GOT3 (cell line): ENCODE measurements at places on chromosomes 5 and 9.

GRCh38 chr9:121780177-121781040 is 129.0 kb downstream of the DAB2IP start:
- DNase-seq = no peak

DNA sequence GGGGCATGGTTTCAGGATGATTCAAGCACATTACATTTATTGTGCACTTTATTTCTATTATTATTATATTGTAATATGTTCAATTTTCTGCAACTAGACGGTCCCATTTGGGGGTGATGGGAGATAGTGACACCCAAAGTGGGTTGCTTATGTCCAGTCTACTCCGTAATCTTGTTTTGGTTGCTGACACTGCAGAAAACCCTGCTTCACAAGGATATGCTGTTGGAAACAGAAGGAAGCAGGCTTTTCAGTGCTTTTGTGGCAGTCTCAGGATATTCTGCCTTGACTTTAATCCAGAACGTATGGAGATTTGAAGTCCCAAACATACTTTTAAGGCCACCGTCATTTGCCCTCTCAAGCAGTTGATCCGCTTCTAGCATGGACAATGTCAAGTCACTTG is 47.5 kb upstream of the LARP1 start:
- DNase-seq = no peak

DNA sequence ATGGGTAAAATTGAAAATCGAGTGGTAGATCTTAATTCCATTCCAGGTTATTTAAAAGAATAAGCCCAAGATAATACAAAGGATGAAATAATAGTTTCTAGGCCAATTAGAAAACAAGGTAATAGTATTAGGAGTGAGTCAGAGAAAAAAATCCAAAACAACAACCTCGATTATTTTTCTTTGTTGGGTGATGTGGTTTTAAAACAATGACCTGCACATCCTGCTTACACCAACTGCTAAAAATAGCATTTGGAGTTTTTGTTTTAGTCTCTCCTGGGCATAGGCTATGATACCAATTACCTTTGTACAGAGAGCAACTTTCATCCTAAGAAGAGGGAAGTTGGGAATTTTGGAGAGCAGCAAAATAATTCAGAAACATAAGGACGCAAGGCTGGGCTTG is 101.7 kb upstream of the MYO10 start:
- no peak for DNase-seq

GRCh38 chr5:164637931-164638521 is 1132.6 kb downstream of the MAT2B start:
- DNase-seq = no peak

GRCh38 chr5:82355496-82355895 is 77.3 kb upstream of the RPS23 start:
- no peak for DNase-seq

- DNase-seq = no peak
Observed at GRCh38 chr9:73137286-73137899, 14.3 kb upstream of the ANXA1 start.

DNA sequence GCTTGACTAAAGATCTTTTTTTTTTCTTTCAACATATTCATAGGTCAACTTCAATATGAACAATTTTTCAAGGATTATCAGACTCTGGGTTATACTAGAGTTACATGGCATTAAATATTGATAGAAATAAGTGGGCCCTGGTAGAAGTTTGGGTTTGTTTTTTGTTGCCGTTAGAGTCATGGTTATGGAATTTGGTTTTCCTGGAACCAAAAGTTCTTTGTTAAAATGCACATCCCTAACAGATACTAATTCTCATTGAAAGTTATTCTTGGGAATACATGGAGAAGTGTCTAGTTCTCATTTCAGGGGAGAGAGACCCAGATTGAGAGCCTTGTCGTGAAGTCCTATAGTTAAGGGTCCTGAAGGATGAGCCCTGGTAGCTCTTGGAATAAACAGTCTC is 124.9 kb downstream of the FGF1 start:
- DNase-seq = no peak
